Stimulated activated CD8-positive, alpha-beta memory T cell treated with anti-CD3 and anti-CD28 coated beads, Interleukin-7, amount 100 ng/mL, for 1 hour (primary cell): ENCODE measurements at places on chromosomes 6 and 20.
A peak's percentile ranks its signal among the peaks of the same experiment; 100 is the strongest.

DNA sequence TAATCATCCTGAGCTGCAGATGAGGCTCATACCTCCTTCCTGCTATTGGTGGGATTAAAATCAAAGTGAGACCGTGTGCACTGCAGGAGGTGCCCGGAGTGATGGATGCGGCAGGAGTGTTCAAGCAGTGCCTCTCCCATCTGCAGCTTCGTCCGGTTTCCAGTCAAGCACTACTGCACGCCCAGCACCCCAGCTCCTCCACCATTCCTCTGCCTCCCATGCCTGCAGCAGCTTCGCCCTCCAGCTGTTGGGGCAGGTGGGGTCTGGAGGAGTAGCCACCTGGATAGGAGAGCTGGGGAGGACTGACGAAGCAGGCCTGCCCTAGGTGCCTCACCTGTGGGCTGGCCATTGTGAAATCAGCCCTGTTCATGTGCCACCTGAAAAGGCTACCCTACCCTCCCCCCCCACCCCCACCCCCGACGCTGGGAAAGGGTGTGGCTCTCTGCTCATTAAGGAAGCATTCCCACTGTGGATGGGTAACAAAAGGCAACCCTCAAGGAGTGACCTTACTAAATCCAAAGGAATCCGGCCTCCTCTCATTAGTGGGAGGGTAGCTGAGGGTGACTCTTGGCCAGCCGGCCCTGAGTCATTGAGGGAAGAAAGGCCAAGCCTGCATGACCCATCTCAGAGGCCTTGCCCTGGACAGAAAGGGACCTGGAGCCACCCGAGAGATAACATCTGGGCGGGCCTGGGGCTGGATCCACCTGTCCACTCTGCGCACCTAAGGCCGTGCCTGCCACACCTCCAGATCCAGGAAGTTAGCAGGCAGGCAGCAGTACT lies 115.9 kb upstream of the ARMC2 start:
- DNase-seq = no peak

- DNase-seq = peak; percentile 19
These were observed 2.0 kb upstream of the SLC29A1 start for GRCh38 chr6:44221291-44221960.

DNA sequence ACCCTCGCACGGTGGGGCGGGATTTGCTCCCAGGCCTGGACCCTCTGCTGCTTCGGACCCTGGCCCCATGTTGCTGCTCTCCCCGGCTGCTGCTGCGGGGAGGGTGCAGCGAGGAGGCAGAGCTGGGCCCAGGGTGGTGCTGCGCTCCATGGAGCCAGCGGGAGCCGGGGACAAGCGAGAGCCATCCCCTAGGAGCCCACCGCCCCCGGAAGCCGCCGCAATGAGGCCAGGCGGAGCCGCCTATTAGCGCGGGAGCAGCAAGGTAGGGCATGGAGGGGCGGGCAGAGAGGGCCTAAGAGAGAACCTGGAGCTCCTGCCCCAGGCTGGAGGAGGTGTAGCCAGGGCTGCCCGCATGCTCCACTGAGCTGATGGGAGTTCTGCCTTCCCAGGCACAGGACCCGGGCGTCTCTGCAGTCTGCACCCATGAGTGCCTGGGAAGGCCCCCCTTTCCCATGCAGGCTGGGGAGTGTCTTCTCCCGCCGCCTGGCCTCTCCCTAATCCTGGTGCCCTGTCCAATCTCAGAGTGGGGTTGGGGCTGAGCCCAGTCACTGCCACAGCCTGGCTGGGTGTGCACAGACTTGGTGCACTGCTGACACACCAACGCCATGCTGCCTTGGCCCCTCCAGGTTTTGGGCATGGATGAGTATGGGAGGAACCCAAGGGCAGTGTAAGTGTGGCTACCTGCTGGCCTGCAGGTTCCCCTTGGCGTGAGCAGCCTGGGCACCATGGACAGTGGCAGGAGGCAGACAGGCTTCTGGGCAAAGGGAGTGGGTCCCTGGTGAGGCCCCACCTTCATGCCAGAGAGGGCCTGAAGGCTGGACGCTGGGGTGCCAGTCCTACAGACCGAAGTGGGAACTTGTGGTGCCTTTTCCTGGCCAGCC lies 360.6 kb upstream of the MAP3K7 start:
- no peak for DNase-seq

DNA sequence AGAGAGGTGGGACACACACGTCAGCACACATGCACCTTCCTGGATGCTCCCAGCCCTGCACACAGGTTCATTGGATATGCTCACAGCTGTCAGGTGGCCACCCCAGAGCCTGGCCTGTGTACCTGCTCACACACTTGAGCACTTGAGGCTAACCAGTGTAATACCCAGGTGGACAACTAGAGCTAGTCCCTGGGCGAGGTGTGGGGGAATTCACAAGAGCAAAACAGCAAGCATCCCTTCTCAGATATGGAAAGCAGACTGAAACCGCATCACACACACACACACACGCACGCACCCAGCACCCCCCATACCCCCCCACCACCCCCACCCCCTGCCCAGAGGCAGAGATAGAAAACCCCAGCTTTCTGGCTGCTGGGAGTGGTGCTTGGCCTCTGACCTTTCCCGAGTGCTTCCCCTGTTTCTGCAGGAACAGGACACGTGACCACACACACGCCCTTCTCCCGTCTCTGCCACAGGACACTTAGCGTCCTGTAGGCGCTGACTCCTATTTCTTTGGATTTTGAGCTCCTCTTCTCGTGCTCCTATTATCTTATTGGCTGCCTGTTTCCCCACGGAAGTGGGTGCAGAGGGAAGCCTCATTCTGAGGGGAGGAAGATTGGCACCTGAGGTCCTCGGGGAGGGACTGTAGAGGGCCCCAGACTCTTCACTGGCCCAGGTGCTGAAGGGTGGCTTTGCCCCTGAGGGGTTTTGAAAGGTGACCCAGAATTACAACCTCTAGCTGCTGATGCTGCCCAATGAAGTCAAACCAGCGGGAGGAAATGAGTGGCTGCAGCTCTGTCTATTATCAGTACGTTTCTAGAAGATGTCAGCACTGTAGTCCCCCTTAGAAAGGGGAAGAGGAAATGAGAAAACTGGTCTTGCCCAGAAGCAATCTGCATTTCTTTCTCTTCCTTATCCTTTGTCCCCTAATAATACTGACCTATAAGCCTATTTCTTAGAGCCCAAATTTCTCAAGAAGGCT lies 65.8 kb downstream of the SYTL3 start:
- DNase-seq = no peak

DNA sequence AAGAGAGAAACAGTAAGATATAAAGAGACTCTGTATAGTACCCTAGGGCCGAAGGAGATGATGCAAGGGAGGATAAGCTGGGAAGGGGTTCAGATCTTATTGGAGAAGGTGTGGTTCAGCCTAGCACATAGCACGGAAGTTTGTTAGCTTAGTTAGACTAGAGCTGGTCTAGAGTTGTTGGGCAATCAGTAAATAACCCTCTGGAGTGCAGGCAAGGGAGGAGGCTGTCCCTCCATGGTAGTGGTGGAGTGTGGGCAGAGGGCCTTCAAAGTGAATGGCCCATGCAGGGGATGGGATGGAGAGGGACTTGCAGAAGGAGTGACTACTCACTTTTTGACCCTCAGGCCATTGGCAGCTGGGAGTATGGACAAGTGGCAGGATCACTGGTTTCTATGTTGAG lies 20.0 kb downstream of the TULP4 start:
- DNase-seq = no peak
